IMR-90 (cell line): ENCODE measurements at places on chromosomes 3 and 15. TPM values are rescaled to one million over a fixed set of nuclear protein-coding genes. Genes with fewer than 3 reads are reported as not detected.

The KCNMB2 gene
- polyA plus RNA-seq = not detected in 2 replicates

The SI gene
- polyA plus RNA-seq = not detected in 2 replicates

The CD200 gene
- polyA plus RNA-seq = 1.6 and 1.7 TPM in 2 replicates

The CILP gene
- 0.01 and 0.02 TPM in 2 replicates for polyA plus RNA-seq

The GPR62 gene
- polyA plus RNA-seq = not detected in 2 replicates

The PYGO1 gene
- polyA plus RNA-seq = 2.6 and 3.0 TPM in 2 replicates

The GNAT1 gene
- 0.04 TPM in 1 of 2 replicates, not detected in the other for polyA plus RNA-seq

The GOLGA6A gene
- not detected in 2 replicates for polyA plus RNA-seq
